Activated effector memory CD4-positive, alpha-beta T cell treated with anti-CD3 and anti-CD28 coated beads, Interleukin-2, amount 50 U/mL, for 16 hours (primary cell): ENCODE measurements at places on chromosomes 16 and 17.

DNA sequence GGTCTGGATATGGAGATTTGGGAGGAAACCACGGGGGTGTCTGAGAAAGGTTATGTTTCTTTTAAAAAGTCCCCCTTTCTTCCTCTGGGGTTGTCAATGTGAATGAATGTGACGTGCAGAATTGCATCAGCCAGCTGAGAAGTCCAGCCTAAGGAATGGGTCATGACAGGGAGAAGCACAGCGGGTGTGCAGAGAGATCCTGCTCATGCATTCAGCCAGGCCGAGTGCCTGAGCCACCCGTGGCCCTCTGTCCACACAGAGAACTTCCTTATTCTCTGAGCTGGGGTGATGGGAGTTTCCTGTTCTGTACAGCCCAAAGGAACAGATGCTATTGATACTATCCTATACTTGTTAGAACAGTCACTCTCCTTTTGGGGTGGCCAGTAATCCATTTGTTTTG, 117.9 kb downstream of the CPPED1 start:
- no peak for DNase-seq

DNA sequence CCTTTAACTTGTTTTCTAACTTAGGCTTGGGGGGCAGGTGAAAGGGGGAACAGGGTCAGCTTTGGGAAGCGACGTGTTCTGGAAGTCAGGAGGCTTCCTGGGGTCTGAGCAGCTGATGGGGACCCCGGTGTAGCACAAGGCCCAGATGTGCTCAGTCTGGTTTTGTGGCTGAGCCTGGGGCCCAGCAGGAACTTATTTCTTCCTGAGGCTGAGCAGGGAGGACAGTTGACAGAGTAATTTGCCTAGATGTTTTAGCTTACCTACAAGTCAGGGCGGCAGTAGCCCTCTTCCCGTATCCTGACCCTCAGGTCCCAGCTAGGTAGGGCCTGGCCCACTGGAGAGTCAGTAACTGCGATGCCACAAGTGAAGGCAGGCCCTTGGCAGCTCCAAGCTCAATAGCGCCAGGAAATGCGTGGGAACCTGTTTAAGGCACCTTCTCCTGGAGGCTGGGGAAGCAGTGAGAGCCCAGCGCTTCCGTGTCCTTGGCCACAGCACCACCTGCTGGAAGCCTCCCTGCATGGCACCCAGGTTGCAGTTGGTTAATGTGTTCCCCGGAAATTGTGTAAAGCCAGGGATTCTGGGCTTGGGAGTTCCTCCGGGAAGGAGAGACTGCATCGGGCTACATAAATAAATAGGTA, 5.2 kb downstream of the CCR7 start:
- peak; percentile 93 for DNase-seq

- DNase-seq = peak; percentile 77
These were observed 366.9 kb downstream of the SLC39A11 start for GRCh38 chr17:72725433-72726068.

- no peak for DNase-seq
These were observed 6.8 kb upstream of the ITGAD start for GRCh38 chr16:31386157-31386984.

DNA sequence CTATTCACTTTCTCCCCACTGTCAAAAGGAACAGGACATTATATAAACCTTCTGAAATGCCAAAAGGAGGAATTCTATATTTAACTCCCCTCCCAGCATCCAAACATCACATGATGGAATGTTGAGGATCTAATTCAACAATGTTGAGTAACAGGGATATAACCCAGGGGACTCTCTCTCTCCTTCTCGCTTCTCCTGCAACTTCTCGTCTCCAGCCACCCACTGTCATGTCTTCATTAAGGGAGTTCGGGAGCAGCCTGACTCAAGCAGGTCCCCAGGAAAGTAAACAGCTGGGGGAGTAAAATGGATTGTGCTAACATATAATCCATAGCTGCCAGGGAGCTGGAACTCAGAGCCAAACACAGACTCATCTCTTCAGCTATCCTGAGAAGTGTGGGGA, 51.7 kb downstream of the GRIN2A start:
- no peak for DNase-seq

- no peak for DNase-seq
These were observed 19.8 kb upstream of the KIFC3 start for GRCh38 chr16:57822018-57822553.

- no peak for DNase-seq
These were observed 594 bp upstream of the ABCA6 start for GRCh38 chr17:69142175-69142802.

- DNase-seq = no peak
These were observed 45.5 kb upstream of the TNRC6A start for GRCh38 chr16:24683847-24684493.

- DNase-seq = no peak
These were observed 178.7 kb downstream of the GRIN2A start for GRCh38 chr16:10003486-10003885.

DNA sequence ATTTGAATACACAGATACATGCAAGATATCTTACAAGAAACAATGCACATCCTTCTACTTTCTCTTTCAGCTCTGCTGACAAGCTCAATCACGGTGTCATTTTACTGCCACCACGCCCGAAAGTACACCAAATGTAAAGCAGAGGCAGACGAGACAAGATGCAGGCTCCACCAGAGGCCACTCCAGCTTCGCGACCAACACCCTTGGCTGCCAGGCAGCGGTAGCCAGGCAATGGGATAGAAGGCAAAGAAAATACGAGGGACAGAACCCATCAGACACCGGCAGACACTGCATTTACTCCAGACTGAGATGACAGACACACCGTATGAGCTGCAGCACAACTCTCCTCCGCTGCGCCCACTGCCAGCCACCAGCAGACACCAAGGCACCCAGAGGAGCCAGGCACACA, 41.0 kb downstream of the USP22 start:
- no peak for DNase-seq

GRCh38 chr16:67884684-67885083, at the start of gene NRN1L:
Gene NRN1L (plus strand): TSS chr16:67884885. CDS start chr16:67884904, 19 bp downstream.
- DNase-seq = no peak

DNA sequence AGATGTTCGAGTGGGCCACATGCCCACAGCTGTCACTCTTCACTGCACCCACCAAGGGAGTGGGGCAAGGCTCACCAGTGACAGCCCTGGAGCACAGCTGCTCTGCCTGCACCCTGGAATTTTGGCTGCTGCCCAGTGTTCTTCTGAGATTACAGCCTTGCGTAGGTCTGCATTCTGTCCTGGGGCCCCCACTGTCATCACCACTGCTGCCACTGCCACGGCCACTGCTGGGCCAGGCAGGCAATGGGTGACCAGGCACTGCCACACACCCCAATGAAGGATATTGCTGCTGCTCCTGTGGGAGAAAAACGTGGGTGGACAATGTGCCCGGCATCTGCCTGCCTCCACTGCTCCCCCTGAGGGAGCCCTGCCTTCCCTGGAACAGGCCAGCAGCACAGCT, 1717.0 kb downstream of the TP53TG3F start:
- DNase-seq = no peak

DNA sequence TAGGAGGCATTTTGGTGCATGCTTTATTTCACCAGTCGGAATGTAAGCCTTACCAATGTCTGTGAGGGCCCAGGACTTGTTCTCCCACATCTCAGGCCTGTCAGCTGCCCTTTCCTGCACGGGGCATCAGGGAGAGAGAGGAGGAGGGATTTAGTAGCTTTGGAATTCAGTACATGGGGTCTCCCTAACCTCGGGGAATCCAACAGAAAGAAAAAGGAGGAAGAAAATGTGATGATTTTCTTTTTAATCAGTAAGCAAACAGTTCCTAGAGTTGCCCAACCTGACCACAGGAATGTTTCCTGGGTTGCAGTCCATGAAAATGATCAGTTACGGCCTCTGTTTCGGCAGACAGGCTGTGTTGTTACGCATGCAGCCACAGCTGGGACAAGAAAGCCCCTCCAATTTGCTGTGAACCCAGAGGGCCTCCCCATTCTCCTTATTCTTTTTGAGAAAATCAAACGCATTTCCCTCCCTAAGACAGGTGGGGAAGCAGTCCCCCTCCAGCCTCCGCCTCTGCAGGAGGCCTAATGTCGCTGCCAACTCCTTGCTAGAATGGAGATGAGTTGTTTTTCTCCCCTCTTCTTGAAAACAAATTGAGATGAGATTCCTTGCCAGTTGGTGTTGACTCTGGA, 53.1 kb upstream of the TANGO6 start:
- no peak for DNase-seq

DNA sequence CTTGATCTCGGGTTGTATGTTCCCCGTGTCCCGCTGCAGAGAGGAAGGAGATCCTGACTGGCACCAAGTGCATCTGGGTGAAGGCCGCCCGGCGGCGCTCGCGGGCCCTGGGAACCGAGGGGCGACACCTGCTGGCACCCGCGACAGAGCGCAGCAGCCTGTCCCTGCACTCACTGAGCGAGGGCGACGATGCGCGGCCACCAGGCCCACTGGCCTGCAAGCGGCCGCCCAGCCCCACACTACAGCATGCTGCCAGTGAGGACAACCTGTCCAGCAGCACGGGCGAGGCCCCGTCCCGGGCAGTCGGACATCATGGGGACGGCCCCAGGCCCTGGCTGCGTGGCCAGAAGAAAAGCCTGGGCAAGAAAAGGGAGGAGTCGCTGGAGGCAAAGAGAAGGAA, 7.5 kb downstream of the BTBD17 start:
- peak; percentile 82 for DNase-seq

- no peak for DNase-seq
These were observed 38.0 kb downstream of the C16orf95 start for GRCh38 chr16:87279094-87279658.

- no peak for DNase-seq
These were observed 155.3 kb downstream of the PITPNC1 start for GRCh38 chr17:67532326-67532871.

- DNase-seq = no peak
These were observed 142.5 kb upstream of the ELAC2 start for GRCh38 chr17:13160296-13160695.

- peak; percentile 19 for DNase-seq
These were observed 40.0 kb upstream of the ENDOV start for GRCh38 chr17:80374732-80375585.

DNA sequence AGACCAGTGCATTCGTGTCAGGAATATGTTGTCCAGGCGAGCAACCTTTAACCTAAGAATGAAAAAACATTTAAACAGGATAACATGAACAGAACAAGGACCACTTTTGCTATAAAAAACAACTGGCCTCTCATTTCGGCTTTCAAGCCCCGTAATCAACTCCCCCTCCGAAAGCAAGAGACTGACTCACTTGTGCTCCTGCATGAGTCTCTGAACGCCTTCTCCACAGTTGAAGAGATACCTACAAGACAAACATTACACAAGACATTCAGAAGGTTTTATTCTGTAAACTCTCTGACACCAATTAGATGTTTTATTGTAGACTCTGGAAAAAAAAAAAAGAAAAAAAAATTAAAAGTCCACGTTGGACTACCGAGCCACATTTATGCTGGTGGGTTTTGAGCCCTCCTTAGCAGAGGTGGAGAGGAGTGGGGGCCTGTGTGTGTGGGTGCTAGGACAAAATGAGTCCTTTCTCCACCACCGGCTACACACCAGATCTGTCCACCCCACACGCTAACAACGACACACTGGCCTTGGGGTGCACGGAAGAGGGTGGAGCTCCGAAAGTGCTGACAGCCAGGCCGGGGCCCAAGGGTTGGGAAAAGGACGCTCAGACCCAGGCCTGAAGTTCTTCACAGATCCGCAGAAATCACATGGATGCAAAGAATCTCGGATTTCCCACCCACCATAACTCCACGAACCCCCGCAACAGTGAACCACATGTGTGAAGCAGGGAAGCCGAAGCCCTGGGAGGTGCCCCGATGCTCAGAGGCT, 759 bp downstream of the ELAC2 start:
- DNase-seq = no peak

GRCh38 chr17:27512511-27513346, 56.5 kb downstream of the KSR1 start:
- DNase-seq = no peak

DNA sequence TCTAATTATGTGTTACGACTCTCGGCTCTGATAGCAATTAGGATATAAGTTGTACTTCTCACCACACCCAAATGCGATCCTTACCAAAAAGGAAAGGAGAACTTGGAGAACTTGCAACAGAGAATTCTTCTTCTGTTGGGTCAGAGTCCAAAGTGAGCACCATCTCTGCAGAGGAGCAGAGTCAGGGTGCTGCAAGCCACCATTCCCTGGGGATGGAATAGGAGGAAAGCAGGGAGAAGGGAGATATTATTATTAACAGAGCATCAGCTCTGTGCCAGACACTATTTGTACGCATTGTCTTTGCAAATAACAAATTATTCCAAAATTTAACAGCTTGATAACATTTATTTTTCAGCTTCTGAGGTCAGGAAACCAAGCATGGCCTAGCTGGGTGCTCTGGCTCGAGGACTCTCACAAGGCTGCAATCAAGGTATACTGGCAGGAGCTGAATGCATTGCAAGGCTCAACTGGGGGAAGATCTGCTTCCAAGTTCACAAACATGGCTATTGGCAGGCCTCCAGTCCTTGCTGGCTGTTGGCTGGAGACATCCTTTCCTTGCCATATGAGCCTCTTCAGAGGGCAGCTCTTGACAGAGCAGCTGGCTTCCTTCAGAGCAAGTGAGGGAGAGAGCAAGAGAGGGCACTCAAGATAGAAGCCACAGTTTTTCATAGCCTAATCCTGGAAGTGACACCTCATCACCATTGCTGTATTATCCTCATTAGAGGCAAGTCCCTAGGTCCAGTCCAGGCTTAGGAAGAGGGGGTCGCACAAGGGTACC, 296.2 kb upstream of the CDH5 start:
- DNase-seq = no peak

GRCh38 chr17:21370430-21370829, 5.7 kb upstream of the KCNJ12 start:
- no peak for DNase-seq
